Stimulated activated CD8-positive, alpha-beta memory T cell treated with anti-CD3 and anti-CD28 coated beads, Interleukin-15, amount 100 ng/mL, for 4 hours (primary cell): ENCODE measurements at places on chromosomes 16 and 17.

DNA sequence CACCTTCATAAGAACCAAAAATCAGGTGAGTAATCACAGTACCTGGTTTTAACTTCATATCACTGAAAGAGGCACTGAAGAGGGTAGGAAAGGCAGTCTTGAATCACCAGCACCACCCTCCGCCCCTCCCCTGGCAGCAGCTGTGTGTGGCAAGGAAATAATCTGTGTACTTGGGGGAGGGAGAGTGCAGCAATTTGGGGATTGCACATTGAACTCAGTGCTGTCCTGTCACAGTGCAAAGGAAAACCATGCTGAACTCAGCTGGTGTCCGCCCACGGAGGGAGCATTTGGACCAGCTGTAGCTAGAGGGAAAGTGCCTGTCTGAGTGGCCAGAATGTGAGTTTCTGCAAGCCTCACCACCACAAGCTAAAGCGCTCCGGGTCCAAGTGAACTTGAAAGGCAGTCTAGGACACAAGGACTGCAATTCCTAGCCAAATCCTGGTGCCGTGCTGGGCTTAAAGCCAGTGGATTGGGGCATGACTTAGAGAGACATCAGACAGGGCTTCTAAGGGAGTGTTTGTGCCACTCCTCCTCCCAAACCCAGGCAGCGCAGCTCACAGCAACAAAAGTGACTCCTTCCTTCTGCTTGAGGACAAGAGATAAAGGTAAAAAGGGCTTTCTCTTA lies 39.7 kb upstream of the ALDH3A1 start:
- DNase-seq, result no peak

DNA sequence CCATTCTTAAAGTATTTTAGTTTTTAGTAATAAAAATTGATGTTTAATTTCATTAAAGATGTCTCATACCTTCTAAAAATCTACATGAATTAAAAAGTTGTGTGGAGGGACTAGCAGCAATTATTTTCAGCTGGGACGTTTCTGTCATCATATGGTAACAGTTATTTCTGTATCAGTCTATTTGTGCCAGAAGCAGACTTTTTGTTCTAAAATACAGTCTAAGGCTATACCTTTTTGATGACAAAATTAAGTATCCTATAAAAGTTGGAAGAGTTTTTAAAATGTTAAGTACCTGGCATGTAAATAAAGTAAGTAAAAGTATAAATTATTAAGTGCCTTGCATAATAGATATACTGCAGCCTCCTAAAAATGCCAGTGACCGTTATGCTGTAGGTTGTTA lies 5.9 kb downstream of the TAOK1 start:
- no peak for DNase-seq

DNA sequence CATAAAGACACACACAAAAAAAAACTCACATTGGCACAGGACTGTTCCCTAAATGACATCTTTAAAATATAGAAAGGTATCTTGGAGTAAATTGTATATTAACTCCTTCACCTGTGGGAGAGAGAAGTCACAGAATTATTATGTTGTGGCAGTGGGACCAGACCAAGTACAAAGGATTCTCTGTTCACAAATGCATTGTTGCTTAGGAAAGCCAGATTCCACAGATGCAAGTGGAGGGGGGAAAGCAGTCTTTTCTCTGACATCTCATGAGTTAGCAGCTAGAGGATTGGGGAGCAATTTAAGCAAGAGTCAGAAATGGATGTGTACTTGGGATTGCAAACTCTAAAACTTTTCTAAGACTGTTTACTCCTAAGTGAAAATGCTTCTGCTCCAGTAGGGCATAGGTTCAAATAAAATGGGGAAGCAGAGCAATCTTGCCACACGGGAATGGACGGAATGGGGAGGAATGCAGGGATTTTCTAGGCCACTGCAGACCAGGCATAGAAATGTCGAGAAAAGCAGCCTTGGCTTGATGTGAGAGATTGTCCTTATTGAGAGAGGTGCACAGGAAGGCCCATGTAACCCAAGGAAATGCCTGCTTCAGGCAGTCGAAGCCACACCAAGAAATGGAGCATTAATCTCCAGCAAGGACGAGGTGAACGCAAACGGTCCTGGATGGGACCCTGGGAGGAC lies 4.1 kb upstream of the PMP22 start:
- no peak for DNase-seq

DNA sequence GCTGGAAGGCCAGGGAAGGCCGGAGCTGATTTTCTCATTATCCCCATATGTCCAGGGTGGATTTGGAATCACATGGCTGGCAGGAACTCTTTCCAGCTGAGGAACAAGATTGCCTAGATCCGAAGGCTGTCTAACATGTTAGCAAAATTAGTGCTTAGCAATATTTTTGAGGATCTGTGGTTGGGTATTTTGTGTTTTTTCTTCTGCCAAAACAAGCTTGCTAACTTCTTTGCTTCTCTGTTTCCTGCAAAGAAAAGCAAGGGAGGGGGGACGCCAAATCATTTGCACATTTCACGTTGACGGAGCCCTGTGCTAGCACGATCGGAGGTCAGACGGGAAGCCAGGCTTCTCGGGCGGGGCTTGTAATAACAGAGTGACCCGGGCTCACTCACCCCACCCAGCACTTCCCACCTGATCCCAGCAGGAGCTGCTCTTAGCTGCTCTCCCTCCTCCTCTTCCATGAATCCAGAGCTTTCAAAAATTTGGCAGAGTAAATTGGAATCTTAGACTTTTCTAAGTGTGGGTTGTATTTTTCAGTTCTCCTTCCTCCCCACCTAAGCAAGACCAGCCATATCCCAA lies 33.3 kb upstream of the FOXF1 start:
- DNase-seq, result no peak

DNA sequence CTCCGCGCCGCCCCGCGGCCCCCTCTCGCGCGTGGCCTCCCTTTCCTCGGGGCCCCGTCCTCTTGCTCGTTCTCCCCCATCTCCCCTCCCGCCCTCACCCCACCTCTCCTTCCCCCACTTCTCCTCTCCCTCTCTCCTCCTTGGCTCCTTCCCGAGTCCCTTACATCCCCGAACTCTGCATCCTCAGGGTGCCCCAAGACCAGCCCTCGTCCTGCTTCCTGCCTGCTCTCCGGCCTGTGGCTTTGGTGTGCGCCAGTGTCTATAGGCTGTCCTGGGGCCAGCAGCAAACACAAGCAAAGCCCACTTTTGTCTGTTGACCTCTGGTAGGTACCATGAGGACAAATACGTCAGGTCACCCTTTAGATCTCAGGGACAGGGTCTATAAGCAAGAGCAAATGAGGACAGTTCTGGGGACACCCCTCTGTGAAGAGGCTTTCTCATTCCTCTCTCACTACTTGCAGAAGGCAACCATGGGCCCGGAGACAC lies 284 bp upstream of the COPZ2 start:
- no peak for DNase-seq

- DNase-seq, result no peak
These were observed 954 bp downstream of the IL32 start for GRCh38 chr16:3066440-3066748.
